Stimulated activated CD8-positive, alpha-beta memory T cell treated with anti-CD3 and anti-CD28 coated beads, Interleukin-15, amount 100 ng/mL, for 48 hours (primary cell): ENCODE measurements at places on chromosomes 13 and 19.
A peak's percentile ranks its signal among the peaks of the same experiment; 100 is the strongest.

DNA sequence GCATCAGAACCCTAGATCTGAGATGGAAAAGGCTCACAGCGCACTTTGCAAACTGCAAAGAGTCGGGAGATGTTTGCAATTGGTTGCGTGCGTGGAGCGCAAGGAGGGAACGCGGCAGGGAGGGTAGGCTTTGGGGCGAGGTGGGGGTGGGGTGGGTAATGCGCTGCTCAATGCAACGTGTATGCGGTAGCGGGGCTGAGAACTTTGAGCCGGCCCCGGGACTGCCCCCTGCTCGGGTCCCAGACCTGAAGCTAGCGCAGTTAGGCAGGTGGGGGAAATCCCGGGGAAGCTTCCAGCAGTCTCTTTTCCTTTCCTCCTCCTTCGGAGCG is 971 bp downstream of the FOSB start:
- no peak for DNase-seq

DNA sequence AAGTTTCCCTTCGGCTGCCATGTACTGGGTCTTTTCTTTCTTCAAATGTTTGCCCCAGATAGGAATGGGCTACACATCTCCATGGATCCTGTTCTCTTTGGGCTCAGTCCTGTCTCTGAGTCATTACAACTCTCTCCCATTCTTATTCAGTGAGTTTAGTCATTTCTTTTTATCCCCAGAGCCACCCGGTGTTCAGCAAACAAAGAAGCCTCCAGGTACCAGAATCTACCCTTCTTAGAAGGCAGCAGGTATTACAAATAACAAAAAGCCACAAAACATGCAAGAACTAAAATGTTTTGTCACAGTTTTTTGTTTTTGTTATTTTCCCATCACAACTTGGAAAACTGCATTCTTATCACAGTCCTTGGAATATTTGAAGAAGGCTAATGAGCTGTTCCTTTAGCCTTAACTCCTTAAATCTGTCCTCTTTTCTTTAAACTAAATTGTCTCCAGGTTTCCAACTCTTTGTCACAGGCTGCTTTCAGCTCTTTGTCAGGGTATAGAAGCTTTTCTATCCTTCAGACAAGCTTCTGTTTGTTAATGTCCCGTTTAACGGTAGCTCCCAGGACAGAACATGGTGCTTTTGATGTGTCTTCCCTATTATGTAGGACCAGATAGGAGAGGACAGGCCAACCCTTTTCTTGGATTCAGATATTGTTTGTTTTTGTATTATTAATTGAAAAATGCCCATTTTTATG is 215.5 kb upstream of the HTR2A start:
- DNase-seq, result no peak

DNA sequence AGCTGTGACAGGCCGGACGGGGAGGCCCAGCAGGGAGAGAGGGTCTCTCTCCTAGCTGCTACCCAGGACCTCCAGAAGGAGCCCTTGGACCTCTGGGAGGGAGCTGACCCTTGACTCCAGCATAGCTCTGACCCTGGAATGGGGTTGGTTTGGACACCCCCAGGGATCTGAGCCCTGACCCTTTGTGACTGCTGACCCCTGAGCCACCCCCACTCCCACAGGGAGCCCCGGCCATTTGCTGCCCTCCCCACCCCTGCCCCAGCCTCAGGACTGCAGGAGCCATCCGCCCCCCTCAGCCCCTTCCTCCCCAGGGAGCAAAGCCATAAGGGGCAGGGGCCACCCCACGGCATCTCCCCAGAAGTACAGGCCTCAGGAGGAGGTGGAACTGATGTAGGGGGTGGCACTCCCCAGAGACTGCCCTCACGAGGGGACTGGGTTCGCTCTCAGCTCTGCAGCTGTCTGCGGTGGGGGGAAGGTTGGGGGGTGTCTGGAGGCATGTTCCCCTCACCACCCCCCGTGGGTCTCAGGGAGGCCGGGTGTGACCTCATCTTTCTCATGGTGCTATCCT is 7.0 kb downstream of the COX6B2 start:
- DNase-seq, result no peak

- no peak for DNase-seq
Observed at GRCh38 chr19:29842471-29843179, 30.8 kb downstream of the CCNE1 start.

DNA sequence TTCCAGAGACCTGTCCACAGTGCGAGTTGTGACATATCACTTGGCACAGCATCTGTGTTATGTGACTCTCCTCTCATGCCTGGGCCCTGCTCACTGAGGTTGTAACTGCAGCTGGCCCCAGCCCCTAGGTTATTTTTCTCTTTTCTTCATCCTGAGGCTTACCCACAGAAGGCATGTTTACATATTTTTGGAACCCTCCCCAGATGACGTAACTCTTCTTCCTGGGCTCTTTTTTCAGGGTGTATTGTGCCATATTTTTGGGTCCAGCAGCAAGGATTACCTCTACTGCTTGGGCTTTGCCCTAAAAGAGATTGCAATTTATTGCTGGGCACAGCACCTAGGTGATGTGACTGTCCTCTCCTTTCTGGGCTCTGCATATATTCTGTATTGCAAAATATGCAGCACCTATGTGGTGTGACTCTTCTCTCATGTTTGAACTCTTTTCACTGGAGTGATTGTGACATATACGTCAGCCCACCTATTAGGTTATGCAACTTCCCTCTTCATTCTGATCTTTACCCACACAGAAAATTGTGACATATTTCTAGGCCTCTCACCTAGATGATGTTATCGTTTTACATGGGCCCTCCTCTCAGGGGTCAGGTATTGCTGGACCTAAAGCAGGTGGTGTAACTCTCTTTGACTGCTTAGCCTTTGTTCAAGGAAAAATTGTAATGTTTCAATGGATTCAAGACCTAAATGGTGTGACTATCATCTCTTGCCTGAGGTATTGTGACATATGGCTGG is 64.5 kb upstream of the ZNF724 start:
- no peak for DNase-seq

- DNase-seq, result peak; percentile 32
Observed at GRCh38 chr13:46551410-46552302, 1.3 kb upstream of the LRCH1 start.

DNA sequence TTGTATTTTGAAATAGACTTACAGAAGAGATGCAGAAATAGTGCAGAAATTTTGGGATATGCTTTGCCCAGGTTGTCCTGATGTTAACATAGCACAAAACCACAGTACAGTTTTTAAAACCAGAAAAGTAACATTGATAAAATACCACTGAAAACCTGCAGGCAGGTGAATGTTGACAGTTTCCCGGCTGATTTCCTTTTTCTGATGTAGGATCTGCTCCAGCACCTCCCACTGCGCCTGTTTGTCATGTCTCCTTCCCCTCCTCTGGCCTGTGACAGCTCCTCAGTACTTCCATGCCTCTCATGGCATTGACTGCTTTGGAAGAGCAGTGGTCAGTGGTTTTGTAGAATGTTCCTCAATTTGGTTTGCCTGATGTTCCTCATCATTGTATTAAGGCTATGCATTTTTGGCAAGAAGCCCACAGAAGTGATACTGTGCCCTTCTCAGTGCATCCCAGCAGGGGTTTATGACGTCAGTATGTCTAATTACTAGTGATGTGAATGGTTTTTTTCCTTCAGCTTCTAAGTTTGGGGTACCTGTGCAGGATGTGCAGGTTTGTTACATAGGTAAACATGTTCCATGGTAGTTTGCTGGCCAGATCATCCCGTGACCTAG is 31.0 kb downstream of the TDRD12 start:
- no peak for DNase-seq

DNA sequence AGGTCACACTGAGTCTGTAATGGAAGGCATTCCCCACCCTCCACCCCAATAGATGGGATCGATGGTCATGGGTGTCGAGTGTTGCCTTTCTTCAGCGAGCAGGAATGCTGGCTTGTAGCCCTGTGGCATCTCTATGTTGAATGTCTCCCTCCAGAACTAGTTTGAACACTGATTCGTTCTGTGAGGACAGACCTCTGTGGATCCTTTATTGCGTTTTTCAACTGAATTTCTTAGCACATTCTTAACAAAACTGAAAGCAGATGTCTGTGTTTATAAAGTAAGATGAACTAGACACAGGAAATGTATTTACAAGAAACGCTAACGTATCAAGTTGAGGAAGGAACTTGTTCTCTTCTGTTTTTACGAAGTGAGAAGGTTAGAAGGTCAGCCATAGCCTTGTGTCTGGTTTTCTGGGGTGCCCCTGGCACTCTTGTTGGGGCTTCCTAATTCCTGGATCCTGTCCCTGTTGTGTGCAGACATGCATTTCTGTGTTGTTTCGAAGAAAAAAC is 36.8 kb upstream of the TM9SF2 start:
- DNase-seq, result no peak

- DNase-seq, result no peak
Observed at GRCh38 chr13:45932676-45933075, 81.1 kb upstream of the SIAH3 start.

DNA sequence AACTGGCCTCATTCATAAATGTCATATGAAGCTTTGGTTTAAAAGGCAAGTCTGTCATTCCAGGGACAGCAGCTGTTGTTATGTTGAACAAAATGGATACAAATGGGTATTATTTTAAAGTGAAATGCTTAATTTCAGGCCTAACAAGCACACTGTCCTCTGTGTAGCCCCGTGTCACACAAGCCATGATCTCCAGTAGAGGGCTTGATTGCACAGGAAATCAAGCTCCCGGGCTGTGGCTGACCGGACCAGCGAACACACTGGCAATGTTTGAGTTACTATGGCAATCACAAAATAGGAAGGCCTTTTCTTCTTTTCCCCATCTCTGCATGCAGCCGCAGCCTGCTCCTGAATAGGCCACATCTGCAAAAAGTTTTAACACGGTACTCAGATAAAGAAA is 64.0 kb upstream of the GSX1 start:
- DNase-seq, result no peak
